ENCODE measurements at places on chromosomes 11 and 22.

GRCh38 chr11:88427719-88428118 is 90.2 kb upstream of the CTSC start:
- no peaks in the 10 kb centered on the region for H3K27me3 ChIP-seq
- no peak for DNase-seq
- peaks cover 5% of the 10 kb centered on the region for H3K4me1 ChIP-seq
- H3K36me3 ChIP-seq: no peaks in the 10 kb centered on the region
- no peak overlapping the region for H3K27ac ChIP-seq

GRCh38 chr11:57604296-57605027 is 7.0 kb downstream of the SERPING1 start:
- H3K27ac ChIP-seq: no peak overlapping the region
- H3K4me3 ChIP-seq: no peak overlapping the region
- H3K36me3 ChIP-seq: no peaks in the 10 kb centered on the region
- no peak for DNase-seq

DNA sequence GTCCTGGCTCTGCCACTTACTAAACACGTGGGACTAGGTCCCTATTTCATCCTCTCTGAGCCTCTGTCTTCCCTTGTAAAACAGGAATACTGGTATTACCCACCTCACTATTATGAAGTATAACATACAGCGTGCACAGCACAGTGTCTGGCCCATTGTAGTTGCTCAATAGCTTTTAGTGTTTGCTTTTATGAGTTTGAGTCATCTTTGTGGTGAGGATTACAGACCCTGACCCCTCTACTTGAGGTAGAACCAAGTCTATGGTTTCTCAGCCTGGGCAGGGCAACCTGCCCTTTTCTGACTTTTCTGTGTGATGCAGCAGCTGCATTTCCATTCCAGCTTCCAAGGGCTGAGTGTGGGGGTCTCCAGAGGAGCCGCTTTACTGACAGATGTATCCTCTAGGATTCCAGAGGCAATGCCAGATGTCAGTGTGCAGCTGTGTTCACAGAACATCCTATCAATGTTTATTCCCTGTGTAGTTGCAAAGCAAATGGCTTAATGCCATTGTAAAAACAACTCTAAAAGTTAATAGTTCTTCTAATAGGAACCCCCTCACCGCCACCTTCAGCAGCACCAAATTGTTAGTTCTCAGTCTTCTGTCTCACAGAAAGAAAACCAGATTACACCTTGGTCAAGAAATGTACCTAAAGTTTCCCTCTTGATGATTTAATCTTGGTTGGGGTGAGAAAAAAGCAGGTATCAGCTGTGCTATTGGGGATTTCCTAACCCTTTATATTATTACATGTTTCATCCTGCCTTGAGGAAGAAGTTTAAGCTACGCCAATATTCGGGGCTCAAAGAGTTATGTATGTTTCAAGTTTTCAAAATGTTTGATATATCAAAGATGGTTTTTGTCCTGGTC is 16.8 kb downstream of the PRR5L start:
- H3K4me3 ChIP-seq: no peak overlapping the region
- no peak for DNase-seq
- no peaks in the 10 kb centered on the region for H3K36me3 ChIP-seq
- H3K27ac ChIP-seq: no peak overlapping the region
- H3K4me1 ChIP-seq: no peaks in the 10 kb centered on the region

- no peaks in the 10 kb centered on the region for H3K4me1 ChIP-seq
- no peak overlapping the region for H3K4me3 ChIP-seq
- DNase-seq: no peak
- H3K36me3 ChIP-seq: no peaks in the 10 kb centered on the region
- no peaks in the 10 kb centered on the region for H3K27me3 ChIP-seq
These were observed 613.5 kb upstream of the CCDC179 start for GRCh38 chr11:23473782-23474181.

GRCh38 chr11:128448981-128449713 is 138.2 kb downstream of the ETS1 start:
- no peaks in the 10 kb centered on the region for H3K27me3 ChIP-seq
- no peak overlapping the region for H3K27ac ChIP-seq
- peaks cover 10% of the 10 kb centered on the region for H3K36me3 ChIP-seq

DNA sequence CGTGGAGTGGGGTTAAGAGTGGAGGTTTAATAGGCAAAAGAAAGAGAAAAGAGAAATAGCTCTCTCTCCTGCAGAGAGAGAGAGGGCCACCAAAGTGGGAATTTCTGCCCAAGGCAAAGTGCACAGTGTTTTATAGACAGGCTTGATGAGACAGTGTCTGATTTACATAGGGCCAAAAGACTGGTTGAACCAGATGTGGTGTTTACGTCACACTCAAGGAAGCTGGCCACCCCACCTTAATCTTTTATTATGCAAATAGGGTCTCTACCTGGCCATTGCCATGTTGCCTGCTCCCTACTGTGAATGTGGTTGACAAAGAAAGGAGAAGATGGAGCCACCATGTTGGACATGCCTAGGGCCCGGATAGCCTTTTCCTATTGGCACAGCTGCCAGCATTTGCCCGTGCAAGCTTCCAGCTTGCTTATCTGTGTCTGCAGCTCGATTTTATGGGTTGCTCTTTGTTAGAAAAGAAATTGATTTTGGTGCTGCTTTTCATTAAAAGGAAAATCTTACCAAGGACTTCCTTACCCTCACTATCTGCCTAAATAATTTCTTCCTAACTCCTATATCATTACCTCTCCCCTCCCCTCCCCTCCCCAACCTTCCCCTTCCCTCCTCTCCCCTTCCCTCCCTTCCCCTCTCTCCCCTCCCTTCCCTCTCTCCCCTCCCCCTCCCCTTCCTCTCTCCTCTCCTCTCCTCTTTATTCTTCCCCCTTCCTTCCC is 436.0 kb downstream of the NELL1 start:
- no peaks in the 10 kb centered on the region for H3K4me1 ChIP-seq
- H3K4me3 ChIP-seq: no peak overlapping the region
- no peak overlapping the region for H3K27ac ChIP-seq
- no peaks in the 10 kb centered on the region for H3K36me3 ChIP-seq
- no peak for DNase-seq

GRCh38 chr11:114193730-114194679 is 102.2 kb upstream of the NNMT start:
- H3K36me3 ChIP-seq: no peaks in the 10 kb centered on the region
- H3K27ac ChIP-seq: peak overlapping the region; percentile 47
- no peak for DNase-seq
- no peak overlapping the region for H3K4me3 ChIP-seq
- H3K27me3 ChIP-seq: no peaks in the 10 kb centered on the region

GRCh38 chr11:134669796-134670195 is 257.8 kb upstream of the B3GAT1 start:
- no peak overlapping the region for H3K27ac ChIP-seq
- H3K27me3 ChIP-seq: peaks cover 8% of the 10 kb centered on the region
- H3K36me3 ChIP-seq: no peaks in the 10 kb centered on the region
- DNase-seq: no peak
- H3K4me3 ChIP-seq: no peak overlapping the region

- H3K27me3 ChIP-seq: no peaks in the 10 kb centered on the region
- no peak overlapping the region for H3K4me3 ChIP-seq
- DNase-seq: no peak
- H3K36me3 ChIP-seq: no peaks in the 10 kb centered on the region
- H3K4me1 ChIP-seq: peaks cover 12% of the 10 kb centered on the region
These were observed 86.1 kb upstream of the ARHGAP20 start for GRCh38 chr11:110798201-110798900.

Measured in naive thymus-derived CD8-positive, alpha-beta T cell (primary cell).